Left hindlimb (tissue), 1 donor: ENCODE measurements at places on chromosomes 13 and 19.

- DNase-seq: no peak
Measured at GRCh38 chr19:12648088-12648487, 18.5 kb downstream of the MAN2B1 start.

DNA sequence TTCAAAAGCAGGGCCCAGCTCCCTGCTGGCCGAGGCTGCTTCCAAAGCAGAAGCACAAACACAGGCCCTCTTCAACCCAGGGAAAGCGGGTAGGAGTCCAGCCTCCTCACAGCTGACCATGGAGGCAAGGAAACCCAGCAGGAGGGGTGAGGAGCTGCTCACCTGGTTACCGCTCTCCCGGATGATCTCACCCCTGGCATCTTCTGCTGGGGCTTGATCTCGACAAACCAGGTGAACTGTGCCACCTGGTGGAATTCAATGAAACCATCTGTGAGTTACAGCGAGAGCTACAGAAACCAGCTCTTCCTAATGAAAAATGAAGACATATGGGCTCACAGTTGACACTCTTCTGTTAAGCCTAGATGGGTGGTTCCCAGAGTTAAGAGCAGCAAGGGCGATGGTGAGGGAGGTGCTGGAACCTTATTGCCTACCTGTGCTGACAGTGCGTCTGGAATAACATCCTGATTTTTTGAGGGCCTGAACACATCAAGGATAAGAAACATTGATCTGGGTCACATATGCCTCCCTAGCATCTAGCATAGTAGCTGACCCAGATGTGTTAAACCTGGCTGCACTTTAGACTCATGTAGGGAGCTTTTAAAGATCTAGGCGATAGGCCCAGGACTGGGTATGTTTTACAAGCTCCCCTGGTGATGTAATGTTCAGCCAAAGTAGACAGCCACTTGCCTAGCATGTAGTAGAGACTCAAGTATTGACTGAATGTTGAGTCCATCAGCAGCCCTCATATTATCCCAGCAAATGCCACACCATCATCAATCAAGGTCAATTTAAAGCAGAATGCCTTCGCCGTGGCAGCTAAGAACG, 6.1 kb downstream of the DHRS12 start:
- peak; percentile 73 for DNase-seq

- no peak for DNase-seq
Measured at GRCh38 chr19:34712395-34713261, 21.4 kb upstream of the ZNF181 start.

DNA sequence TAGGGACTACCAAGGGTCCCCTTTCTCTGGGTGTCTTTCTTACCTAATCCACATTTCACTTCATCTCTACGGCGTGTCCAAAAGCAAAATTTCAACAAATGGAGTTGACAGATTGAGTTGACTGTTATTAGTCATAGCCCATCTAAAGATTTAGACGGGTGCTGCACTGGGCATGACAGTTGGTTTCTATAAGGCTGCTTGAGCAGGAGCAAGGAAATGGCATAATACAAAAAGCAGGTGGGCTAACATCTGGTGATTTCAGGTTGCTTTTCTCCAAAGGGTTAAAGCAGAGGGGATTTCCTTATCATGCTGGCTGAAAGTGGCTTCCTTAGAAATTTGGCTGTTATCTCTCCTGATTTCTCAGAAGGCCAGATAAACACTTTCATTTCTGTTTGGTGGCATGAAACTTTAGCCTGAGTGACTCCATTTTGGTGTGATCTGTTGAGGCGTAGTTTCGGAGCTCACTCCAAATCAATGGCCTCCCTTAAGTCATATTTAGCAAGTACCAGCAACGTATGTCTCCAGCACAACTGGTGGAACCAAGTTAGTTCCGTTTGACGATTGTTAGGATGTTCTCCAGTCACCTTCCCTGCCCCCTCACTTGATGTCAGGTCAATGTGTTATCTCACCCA, 440.4 kb downstream of the FGF9 start:
- no peak for DNase-seq

DNA sequence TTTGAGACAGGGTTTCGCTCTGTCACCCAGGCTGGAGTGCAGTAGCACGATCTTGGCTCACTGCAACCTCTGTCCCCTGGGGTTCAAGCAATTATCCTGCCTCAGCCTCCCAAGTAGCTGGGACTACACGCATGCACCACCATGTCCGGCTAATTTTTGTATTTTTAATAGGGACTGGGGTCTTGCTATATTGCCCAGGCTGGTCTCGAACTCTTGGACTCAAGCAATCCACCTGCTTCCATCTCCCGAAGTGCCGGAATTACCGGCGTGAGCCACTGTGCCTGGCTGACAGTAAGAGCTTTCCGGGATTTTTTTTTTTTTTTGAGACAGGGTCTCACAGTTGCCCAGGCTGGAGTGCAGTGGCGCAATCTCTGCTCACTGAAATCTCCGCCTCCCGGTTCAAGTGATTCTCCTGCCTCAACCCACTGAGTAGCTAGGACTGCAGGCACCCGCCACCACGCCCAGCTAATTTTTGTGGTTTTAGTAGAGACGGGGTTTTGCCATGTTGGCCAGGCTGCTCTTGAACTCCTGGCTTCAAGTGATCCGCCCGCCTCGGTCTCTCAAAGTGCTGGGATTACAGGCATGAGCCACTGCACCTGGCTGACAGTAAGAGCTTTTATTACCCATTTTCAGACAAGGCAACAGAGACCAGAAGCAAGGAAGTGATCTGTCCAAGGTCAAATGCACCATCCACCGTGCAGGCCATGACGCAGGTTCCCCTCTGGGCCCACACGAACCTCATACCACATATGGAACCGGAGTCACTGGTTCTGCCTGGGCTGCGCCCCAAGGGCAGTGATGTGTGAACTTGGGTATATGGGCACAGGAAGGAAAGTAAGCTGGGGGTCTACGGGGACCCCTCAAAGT, 21.0 kb downstream of the RFX1 start:
- DNase-seq: no peak

DNA sequence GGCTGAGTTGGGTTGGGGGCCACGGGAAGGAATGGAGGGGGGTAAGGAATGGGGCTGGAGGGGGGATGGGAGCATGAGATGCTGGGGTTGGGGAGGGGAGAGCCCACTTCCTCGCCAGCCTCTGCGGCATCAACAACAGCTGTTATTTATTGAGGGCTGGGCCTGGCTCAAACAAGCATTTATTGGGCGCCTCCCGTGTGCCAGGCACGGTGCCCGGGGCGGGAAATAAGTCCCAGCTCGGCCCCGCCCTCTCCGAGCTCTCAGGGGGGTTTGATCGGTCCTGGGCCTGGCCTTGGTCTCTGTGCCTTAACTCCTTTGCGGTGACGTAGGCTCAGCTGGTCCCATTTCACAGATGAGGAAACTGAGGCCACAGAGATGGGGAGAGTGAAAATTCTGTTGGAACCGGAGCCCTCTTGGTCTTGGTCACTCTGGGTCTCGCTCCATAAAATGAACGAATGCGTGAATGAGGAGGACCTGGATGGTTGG, 919 bp upstream of the ADAMTS10 start:
- DNase-seq: peak; percentile 57

- no peak for DNase-seq
Measured at GRCh38 chr13:20074966-20075365, 85.9 kb downstream of the GJA3 start.

GRCh38 chr13:46894568-46894967, 2.3 kb downstream of the HTR2A start:
- DNase-seq: no peak

GRCh38 chr19:18675779-18676178, 7.7 kb upstream of the CRTC1 start:
- no peak for DNase-seq

DNA sequence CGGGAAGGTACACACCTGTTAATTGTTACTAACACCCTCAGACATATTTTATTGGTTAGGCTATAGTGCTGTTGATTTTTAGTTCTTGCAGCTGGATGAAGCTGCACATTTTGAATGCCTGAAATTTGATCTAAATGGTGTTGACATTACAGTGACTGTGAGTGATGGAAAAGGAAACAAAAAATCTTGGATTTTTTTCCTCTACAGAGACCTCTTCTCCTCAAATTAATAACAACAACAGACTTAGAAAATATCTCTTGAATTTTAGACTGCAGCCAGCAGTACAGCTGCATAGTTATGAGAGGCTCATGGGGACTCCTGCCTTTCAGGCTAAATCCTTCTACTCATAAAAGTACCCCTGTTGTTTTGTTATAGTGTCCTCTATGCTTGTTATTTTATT, 500.5 kb upstream of the SPRY2 start:
- DNase-seq: no peak
